ENCODE measurements at places on chromosomes 4 and X. TPM values are rescaled to one million over a fixed set of nuclear protein-coding genes. Genes with fewer than 3 reads are reported as not detected.
A peak's percentile ranks its signal among the peaks of the same experiment; 100 is the strongest.

DNA sequence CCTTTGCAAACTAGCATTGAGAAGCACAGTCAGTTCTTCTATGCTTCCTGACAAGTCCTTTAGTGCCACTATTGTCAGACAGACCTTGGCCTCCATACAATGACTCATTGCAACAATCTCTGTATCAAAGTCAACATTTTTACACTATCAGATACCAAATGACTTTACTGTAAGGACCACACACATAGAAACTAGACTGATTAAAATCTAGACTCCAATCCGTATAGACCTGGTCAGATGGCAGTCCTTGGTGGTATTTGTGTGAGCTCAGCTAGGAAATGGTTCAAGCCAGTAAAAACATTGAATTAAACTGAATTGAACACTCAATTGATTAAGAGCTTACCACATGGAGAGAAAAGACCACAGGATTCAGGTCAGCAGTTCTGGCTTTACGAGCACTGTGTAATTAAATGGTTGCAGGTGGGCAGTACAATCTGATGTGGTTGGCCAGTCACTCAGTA lies 549.8 kb upstream of the LCORL start:
- peak; percentile 64 for DNase-seq

GRCh38 chr4:147754037-147754445 lies 22.2 kb downstream of the ARHGAP10 start:
- no peak for DNase-seq

DNA sequence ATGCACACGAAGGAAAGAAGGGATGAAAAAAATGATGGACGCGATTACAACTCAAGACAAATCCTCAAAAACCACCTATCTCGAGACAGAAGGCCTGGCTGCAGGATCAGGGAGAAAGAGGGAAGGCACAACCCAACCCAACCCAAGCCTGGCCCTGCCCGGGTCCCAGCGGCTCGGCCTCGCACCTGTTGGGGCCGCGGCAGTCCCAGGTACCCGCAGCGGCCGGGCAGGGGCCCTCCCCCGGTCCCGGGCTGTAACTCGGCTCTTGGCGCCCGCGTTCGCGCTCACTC lies 464 bp downstream of the RASGEF1B start:
- DNase-seq, result no peak

- DNase-seq, result no peak
Observed at GRCh38 chr4:184167576-184167975, 50.1 kb downstream of the ENPP6 start.

- DNase-seq, result no peak
Observed at GRCh38 chr4:182778222-182778982, 138.8 kb downstream of the DCTD start.

DNA sequence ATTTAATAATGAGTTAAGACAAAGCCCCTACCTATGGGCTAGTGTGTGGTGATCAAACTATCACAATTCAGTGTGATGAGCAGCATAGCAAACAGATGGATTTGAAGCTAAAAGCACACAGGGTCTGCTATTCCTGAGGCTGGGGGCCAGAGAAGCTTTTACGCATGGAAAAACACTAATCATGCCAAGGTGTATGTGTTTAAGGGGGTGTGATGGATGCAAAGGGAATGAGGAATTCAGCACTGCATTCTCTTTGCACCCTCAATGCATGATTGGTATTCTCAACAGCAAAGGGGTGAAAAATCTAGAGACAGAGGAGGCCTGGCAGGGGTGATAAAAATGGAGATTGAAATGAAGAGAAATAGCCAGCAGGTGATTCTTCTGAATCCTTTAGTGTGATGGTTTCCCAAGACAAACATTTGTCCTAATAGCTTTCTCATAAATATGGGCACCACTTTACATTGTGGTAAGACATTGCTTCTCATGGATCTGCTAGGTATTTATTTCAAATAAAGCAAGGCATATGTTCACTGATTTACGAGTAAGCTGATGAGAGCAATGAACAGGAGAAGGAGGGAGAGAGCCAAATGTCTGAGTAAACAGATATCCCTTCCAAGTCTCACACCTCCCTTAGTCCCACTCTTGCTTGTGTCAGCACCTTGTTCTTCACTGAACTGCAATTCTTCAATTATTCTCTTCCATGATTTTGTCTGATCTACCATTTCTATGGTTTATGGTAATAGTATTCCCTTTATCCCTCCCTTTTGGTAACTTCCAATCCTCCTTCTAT lies 15.7 kb downstream of the C1QTNF7 start:
- DNase-seq, result no peak

DNA sequence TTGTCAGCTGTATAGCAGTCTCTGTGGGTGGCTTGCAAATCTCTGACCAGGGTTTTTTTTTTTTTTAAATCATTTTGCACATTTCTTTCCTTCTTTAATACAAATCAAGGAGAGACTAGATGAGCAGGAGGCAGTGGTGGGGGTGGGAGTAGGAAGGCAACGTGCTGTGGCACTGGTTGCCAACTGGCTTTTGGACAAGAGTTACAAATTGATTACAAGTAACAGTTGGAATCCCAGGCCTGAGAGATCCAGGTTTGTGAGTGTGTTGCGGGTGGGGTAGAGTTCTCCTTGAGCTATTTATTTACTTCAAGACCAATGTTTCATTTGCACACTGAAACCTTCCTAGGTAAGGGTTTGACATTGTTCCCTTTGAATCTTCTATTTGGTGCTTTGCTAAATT lies 325.3 kb downstream of the AFF2 start:
- no peak for DNase-seq

VSIG1 gene
- 0.29 TPM for total RNA-seq

MAGED4B gene
- total RNA-seq, result 52.5 TPM

DNA sequence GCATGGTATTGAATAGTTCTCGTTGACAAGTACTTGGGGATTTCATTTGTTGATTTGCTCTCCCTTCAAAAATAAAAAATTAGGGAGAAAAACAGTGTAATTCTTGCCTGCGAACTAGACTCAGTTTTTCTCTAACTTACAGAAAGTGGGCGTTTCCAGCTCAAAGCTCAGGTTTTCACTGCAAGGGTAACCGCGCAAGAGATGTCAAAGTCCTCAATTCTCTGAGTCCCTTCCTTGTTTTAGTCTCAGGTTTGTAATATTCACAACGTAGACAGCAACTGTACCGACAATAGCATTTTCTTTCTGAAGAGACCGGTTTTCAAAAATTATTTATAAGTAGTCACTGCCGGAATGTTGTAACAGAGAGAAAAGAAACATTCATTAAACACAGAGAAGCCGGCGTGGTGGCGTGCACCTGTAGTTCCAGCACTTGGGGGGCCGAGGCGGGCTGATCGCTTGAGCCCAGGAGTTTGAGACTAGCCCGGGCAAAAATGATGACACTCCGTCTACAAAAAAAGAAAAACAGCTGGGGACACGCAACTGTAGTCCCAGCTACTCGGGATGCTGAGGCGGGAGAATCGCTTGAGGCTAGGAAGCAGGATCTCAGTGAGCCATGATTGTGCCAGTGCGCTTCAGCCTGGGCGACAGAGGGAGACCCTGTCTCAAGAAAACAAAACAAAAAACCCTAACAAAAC lies 774 bp downstream of the ZCCHC4 start:
- no peak for DNase-seq

RENBP gene
- total RNA-seq, result 38.7 TPM

- DNase-seq, result no peak
Observed at GRCh38 chr4:5999830-6000365, 18.3 kb downstream of the C4orf50 start.

PNMA6F gene
- total RNA-seq, result not detected

- DNase-seq, result no peak
Observed at GRCh38 chr4:17812801-17813200, 2.0 kb downstream of the NCAPG start.

GRCh38 chr4:123990310-123990870 lies 593.8 kb downstream of the SPRY1 start:
- no peak for DNase-seq

DNA sequence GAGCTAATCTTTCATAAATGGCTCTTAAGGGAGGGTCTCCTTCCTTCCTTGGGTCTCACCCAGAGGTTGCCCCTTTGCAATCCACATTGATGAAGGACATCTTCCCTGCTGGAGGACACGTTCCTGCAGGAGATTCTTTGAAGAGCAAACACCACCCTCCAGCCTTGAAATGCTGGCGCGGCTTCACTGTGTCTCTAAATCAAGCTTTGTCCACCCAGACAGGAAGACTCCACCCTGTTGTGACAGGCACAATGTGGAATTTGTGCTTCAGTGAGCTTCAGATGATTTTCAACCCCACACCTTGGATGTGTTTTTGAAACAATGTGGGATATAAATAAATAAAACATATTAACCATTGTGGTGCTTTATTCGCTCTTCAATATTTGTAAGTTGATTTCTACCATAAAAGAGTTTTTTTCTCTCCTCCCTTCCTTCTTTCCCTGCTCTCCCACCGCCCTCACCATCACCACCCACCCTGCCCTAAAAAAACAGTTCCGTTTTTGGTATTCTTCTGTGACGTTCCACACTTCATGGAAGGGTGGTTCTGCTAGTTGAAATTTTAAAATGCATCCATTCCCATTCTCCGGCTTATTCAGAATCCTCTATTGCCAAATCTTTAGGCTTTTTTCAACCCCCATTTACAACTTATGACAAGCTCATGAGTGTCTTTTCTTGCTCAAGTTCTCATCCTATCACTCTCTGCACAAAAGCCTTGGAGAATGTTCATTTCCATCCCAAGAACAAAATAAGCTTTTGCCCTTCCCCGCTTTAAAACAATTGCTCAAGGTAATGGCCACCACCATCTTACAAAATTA lies 264.3 kb downstream of the RAPGEF2 start:
- no peak for DNase-seq

YIPF7 gene
- total RNA-seq, result not detected

DNA sequence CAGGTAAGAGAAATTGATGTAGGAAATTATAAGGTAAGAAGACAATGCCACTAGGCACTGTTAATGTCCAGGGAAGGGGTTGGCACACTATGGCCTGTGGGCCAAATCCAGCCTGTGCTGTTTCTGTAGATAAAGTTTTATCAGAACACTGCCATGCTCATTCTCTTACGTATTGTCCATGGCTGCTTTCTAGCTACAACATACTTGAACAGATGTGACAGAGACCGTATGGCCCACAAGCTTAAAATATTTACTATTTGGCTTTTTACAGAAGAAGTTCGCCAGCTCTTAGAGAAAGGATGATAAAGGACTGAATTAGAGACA lies 168.0 kb downstream of the CDS1 start:
- no peak for DNase-seq

DNA sequence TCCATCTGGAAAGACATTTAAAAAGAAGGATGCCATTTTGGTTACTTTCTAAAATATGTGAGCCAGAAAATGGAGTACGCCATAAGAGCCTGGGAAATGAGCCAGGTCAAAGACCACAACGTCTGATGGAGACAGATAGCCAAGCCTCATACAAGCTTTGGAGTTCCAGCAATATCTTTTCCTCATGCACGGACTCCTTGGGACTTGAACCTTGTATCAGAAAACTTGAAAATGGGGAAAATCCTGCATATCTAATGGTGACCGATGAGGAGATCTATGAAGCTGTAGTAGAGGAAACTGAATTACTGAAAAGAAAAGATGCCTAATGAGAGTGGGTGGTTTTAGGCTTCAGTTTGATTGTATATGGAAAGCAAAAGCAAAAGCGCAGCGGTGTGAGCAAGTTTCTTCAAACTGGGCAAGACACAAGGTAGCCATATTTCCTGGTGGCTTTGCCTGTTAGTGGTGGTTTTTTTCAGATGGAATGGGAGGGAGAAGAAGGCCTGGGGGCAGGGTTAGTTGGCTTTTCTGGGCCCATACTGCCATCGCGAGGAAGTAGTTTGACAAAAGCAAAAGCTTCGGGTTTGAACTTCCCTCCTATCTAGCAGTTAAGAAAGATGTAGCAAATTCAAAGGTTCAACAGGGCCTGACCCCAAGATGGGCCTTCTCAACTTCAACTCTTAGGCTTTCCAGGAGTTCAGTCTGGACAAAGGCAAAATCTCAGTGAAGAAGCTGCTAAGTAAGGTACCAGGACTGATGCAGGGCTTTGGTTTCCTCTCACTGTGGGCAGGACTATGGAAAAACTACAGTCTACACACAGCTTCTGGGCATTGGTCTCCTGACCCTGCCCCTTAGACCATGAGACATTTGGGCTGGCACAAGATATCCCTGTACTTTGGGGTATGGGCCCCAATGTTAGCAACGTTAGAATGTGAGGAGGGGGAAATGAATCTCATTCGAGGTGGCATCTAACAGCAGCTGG lies 210.0 kb upstream of the STK26 start:
- no peak for DNase-seq

- DNase-seq, result no peak
Observed at GRCh38 chrX:53072418-53073114, 9.6 kb upstream of the TSPYL2 start.

DNA sequence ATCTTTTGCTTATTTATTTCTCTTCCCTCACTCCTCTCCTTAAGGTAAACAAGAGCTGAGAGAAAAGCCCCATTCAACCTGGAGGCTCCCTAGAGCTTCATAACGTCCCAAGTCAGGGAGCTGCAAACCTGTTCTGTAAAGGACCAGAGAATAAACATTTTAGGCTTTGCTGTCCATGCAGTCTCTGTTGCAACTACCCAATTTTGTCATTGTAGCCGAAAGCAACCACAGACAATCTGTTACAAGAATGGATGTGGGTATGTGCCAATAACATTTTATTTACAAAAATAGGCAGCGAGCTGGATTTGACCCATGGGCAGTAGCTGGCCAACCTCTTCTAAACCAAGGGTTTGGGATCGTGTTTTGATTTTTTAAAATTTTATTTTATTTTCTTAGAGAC lies 71.3 kb upstream of the TBL1X start:
- no peak for DNase-seq

DNA sequence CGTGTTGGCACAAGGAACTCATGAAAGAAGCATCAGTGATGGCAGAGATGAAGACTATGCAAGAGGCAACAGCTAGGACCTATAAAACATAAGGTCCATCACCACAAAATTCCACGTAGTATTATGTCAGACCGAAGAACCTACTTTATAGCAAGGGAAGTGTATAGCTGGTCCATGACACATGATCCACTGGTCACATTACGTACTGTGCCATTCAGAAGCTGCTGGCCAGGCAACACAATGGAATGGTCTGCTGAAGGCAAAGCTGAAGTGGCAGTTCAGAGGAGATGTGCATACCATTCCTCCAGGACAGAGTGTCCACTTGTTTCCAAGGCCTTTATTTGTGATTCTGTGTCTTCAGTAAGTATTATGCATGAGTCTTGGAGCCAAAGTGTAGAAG lies 215.5 kb upstream of the UGT8 start:
- no peak for DNase-seq

CHRDL1 gene
- total RNA-seq, result 7.5 TPM

ADRA2C gene
- 2.8 TPM for total RNA-seq

DNA sequence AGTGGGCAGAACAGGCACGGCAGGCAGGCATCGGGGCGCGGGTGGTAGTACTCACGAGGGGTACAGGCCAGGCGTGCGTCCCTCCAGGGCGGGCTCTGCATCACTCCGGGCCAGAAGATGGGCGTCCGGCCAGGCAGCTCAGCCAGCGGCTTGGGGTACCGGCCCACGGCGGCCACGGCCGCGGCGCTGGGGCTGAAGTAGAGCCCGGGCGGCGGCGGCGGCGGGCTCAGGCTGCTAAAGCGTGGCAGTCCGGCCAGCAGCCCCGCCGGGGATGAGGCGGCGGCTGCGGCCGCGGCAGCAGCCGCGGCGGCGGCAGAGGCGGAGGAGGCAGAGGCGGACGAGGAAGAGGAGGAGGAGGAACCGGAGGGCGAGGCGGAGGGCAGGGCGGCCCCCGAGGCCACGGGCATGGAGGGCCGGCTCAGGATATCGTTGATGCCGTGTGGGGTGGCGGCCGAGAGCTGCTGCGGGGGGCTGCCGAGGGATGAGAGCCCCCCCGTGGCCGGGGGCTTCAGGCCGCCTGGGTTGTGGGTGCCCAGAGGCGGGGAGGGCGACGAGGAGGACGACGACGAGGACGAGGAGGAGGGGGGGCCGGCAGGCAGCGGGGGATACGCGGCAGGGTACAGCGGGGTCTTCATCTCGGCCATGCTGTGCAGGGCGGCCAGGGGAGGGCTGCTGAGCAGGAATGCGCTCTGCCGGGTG lies 1.4 kb downstream of the NKX6-1 start:
- DNase-seq, result no peak
